ENCODE measurements at places on chromosomes 4 and X.

- DNase-seq = no peak
These were observed 11.4 kb downstream of the MCUB start for GRCh38 chr4:109571494-109571893.

- DNase-seq = no peak
These were observed 49.7 kb upstream of the ABCG2 start for GRCh38 chr4:88208156-88208555.

DNA sequence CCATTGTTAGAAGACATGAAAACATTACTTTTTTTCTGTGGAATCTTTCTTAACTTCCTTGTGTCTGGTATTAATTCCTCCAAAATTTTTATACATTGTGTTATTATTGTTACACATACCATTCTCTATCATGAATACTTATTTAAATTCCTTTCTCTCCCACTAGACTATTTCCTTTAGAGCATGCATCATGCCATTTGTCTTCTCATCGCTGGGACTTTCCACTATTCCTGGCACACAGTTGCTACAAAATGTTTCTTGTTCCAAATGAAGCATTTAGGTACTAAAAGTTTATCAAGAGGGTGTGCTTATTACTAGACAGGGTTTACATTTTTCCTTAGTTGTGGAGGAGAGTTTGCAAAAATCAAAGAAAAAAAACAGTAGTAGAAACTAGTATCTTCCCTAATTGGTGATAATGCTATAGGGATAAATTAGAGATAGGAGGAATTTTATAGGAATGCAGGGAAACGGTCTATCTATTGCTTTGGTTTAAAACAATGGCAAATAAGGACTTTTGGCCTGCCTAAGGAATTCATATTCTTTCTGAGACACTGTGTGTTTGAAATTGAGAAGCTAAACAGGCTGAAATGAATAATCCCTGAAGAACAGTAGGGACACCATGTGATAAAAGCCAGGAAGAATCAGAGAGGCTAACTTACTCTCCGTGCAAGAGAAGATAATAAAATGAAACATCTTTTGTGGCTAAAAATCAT lies 187.5 kb upstream of the TBC1D9 start:
- DNase-seq = no peak

GRCh38 chr4:90624781-90625180 lies 497.6 kb downstream of the CCSER1 start:
- DNase-seq = no peak
